Stimulated activated CD8-positive, alpha-beta memory T cell treated with anti-CD3 and anti-CD28 coated beads, Interleukin-4, amount 100 ng/mL, for 24 hours (primary cell): ENCODE measurements at places on chromosomes 4 and X.

DNA sequence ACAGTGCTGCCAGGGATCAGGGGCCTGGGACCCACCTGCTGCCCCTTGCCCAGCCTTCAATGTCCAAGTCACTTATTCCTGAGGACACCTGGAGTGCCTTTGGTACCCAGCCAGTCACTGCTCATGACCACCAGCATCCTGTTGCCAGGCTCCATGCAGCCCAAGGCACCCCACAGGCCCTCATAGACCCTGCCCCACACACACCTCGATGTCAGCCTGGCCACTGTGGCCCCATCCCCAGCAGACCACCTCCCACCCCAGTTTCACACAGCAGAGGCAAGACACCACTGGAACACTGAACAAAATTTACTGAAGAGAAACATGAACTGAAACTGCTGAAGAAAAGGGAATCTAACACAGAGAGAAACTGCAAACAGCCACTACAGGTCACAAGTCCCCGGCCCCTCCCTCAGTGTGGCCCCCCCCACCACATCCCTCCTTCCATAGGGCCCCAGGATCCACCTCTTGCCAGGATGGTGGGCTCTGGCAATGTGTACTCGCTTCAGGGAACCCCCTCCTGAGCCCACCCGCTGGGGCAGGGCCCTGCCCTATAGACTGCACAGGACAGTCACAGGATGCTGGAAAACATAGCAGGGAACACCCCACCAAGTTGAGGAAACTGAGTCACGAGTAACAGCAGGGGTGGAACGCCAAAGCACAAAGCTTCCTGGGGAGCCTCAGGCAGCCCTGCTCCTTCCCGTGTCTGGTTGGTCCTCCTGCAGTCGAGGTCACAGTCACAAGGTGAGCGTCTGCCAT is 5.2 kb downstream of the PNMA5 start:
- no peak for DNase-seq

GRCh38 chrX:10117864-10118377 is 38.9 kb upstream of the CLCN4 start:
- DNase-seq: no peak

- DNase-seq: no peak
These were observed 631 bp upstream of the BMX start for GRCh38 chrX:15499976-15500375.

- DNase-seq: no peak
These were observed 35.0 kb upstream of the HMX1 start for GRCh38 chr4:8906668-8906970.

DNA sequence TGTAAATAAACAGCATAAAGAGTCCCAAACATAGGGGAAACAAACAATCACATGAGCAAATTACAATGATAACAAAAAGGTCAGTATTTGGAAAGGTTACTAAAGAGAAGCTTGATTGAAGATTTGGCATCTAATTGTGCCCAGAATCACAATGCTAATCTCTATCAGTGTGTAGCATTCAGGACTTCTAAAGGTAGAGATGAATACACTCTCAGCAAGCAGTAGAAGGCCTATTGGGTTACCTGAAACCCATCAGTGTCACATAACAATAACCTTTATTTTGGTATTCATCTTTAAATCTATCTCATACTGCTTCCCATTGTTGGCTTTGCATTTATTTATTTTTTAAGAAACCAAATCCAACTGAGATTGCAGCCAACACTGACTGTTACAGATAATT is 319.5 kb downstream of the ACTRT1 start:
- DNase-seq: no peak

GRCh38 chr4:145845118-145845517 is 93.5 kb downstream of the ZNF827 start:
- no peak for DNase-seq

- no peak for DNase-seq
These were observed 96.5 kb upstream of the MCF2 start for GRCh38 chrX:139804482-139804881.

DNA sequence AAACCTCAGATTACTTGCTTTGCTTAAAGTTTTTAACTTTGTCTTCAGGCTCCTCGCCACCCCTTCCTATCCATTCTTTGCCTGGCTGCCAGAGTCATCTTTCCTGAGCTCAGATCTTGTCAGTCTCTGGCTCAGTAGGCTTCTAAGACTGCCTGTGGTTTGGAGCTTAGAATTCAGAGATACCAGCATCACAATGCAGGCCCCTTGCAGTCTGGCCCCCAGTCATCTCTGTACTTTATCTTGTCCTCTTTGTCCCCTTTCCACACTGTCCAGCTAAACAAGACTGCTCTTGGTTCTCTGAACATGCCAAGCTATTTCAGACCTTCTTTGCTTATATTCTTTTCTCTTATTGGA is 3.0 kb downstream of the KIAA0232 start:
- no peak for DNase-seq

GRCh38 chr4:41619161-41619560 is 81.2 kb downstream of the LIMCH1 start:
- DNase-seq: no peak

- DNase-seq: no peak
These were observed 196.4 kb upstream of the RADX start for GRCh38 chrX:106415276-106415895.

GRCh38 chr4:107376293-107376692 is 340.2 kb upstream of the DKK2 start:
- no peak for DNase-seq

DNA sequence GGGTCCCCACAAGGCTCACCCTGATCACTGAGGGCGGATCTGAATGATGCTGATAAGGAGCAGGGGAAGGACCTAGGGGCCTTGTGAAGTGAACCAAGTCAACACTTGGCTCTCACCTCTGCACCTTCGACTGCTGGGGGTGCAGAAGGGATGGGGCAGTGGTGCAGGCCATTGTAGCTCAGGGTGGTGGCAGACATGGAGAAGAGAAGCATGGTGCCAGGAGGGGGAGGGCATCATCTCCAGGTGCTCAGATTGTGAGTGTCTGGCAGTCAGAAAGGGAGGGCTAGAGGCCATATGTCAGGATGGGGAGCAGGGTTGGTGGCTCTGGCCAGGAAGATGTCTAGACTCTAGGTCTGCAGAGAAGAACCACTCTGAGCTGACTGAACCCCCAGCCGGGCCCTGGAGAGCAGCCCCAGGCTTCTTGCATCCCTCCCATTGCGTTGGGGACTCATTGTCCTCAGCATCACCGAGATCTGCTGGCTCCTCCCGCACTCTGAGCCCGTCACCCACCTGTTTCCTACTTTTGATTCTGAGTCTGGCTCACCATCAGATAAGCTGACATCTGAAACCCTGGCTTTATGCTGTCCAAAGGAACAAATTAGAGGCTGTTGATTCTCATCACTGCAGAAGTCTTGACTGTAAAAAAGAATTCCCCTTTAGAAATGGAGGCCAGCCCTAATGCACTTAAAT is 3.8 kb downstream of the APLN start:
- DNase-seq: no peak

DNA sequence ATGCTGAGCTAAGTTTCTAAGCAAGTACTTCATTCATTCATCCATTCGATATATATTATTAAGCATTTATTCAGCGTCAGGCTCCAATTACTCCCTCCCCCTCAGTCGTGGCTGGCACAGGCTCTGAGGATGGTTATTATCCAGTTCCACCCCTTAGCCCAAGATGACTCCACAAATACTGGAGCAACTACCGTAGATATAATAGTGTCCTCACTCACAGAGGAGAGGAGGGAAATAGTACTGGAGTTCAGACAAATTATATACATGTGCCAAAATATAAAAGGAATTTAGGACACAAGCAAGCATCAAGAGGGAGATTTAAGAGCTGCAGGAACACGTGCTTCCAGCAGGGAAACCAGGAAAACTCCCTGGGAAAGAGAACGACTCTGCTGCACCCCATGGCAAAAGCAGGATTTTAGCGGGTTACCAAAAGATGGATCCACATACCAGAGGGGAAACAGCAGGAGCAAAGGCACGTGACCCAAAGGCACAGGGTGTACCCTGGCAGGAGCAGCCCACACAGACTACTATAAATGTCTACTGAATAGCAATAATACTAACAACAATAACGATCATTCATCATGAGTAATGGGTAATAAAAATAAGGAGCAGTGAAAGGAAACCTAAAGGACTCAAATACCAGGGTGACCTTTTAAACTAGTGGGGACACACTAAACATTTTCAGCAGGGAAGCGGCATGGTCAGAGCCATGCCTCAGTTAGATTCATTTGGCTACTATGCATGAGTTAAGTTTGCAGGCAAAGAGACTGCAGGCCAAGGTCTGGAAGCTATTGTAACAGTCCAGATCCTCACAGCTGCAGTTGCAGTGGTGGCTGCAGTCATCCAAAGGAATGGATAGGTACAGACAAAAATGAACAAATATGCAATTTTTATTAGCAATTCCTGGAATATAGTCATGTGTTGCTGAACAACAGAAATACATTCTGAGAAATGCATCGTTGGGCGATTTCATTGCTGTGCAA is 153.7 kb downstream of the APBB2 start:
- DNase-seq: no peak

GRCh38 chr4:151760002-151760401 is 805 bp downstream of the GATB start:
- DNase-seq: no peak

DNA sequence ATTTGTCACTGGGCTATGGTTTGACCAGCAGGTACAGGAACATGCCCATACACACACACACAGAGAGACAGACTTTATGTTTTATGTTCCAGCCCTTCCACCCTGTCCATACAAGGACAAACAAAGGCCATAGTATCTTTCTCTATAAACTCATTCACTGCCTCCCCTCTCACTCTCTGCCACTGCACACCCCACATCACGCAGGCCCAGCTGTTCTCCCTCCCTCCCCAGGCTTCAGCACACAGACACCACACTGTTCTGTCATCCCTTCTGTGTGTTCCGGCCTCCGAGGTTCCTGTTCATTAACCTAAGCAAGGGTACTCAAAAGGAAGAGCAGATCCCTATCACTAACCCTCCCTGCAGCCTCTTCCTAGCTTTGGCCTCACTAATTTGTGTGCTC is 17.8 kb downstream of the LAS1L start:
- DNase-seq: no peak

- DNase-seq: no peak
These were observed 141.8 kb downstream of the JADE1 start for GRCh38 chr4:128951316-128951715.

GRCh38 chrX:155997436-155997835 is at the start of gene IL9R:
IL9R (plus strand) TSS chrX:155997696; CDS start chrX:155997760, 64 bp downstream.
- peak; percentile 65 for DNase-seq

- DNase-seq: no peak
These were observed 149.4 kb downstream of the NDST4 start for GRCh38 chr4:114964026-114964425.

- DNase-seq: no peak
These were observed 10.1 kb upstream of the FGFR3 start for GRCh38 chr4:1783015-1783414.

GRCh38 chr4:41268721-41269517 is 12.2 kb downstream of the UCHL1 start:
- DNase-seq: no peak

GRCh38 chrX:49041744-49042580 is 1.2 kb downstream of the TFE3 start:
- no peak for DNase-seq

DNA sequence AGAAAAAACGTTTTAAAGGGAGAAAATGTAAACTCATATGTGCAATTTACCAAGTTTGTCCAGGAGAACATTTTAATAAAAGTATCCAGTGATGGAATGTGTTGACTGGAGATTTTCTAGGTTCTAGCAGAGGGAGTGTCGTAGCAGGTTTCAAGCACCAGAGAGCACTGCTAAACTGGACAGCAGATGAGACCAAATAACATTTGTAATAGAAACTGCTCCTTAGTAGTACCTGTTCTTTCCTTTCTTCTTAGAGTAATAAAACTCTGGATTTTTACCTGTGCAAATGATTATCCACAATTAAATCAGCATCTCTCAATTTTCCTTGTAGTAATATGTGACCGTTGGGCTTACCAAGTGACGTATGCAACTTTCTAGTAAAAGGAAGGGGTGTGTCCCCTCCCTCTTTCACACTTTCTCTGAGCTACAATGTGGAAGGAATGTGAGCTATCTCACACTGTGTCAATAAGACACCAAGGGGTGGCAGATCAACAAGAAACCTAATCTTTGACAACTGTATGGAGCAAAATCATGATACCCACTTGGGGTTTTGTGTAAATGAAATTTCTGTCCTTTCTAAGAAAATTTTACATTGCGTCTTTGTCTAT is 9.5 kb downstream of the HPGDS start:
- DNase-seq: no peak

- no peak for DNase-seq
These were observed 254.7 kb downstream of the FBXW7 start for GRCh38 chr4:152281211-152281610.

DNA sequence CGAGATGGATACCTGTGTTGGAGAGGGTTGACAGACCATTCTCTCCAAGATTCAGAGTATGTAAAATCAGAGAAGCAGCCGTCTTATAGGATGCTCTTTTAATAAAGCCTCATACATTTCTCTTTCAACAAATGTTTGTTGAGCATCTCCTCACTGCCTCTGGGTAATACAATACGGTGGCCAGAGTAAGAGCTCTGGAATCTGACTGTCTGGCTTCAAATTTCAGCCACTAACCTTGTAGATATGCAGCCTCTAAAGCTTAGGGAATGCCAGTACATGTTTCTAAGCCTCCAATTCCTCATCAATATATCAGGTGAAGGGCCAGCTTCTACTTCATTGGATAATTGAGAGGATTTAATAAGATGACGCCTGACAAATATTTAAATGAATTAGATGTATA is 61.3 kb downstream of the CLNK start:
- DNase-seq: no peak

- no peak for DNase-seq
These were observed 10.6 kb upstream of the ZNF718 start for GRCh38 chr4:113732-114131.

DNA sequence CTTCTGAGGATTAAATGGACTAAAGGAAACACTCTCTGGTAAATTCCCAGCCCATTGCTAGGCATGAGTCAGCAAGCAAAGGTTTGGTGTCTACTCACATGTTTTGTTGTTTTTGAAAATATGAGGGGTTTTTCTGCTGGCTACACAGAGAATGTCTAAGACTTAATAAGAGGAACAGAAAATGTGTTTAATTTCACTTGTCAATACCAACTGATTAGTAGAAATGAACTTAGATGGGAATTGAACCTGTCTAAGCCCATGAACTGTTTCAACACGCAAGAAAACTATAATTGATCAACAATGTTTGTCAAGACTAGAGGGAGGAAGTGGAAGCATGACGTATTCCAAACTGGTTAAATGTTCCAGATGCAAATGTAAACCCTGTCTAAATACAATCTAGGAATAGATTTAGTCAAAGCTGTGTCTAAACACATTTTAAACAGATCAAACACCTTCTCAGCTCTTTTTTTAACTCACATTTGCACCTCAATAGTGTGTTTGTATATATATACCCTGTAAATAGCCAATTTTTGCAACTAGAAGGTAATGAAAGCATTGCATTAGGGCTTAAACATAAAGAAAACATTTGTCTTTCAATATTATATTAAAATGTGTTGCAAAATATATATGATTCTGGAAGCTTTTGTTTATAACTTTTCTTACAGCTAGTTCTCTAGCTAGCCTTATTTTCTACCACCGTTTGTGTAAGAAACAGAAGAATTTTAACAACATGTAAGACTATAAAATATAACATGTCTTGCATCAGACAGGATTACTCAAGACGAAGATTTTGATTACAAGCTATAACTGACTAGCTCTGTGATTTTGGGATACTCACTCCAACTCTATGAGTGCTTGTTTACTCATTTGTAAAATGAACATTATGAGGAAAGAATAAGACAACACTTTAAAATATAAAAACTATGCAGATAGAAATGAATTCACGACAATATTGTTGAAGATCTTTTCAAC is 607.8 kb downstream of the FSTL5 start:
- DNase-seq: no peak

- DNase-seq: no peak
These were observed 6.0 kb downstream of the RASGEF1B start for GRCh38 chr4:81465406-81466340.
